ENCODE measurements at places on chromosomes 11 and 22. TPM values are rescaled to one million over a fixed set of nuclear protein-coding genes. Genes with fewer than 3 reads are reported as not detected.
A peak's percentile ranks its signal among the peaks of the same experiment; 100 is the strongest.

GRCh38 chr11:26862801-26863200, 131.1 kb upstream of the FIBIN start:
- H3K27ac ChIP-seq, result no peak overlapping the region
- no peaks in the 10 kb centered on the region for H3K4me1 ChIP-seq
- no peaks in the 10 kb centered on the region for H3K36me3 ChIP-seq
- no peak overlapping the region for H3K4me3 ChIP-seq
- DNase-seq, result no peak

DNA sequence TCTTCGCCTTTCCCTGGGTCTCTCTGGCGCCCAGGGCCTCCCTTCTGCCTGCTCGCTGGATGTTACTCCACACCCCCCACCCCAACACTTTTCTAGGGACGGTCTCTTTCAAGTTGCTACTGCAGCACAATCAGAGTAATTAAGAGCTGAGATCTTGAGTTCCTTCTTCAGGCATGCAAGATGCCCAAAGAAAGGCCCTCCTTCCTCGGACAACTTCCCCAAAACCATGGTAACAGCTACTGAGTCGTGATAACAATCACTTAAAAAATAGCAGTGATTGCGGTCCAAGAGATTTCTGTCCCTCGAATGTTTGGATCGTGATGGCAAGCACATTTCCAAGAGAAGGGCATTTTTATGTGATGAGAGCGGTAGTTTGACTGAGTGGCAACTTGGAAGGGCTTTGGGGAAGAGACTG, 638 bp upstream of the TENM4 start:
- no peaks in the 10 kb centered on the region for H3K27me3 ChIP-seq
- H3K4me3 ChIP-seq, result no peak overlapping the region
- DNase-seq, result no peak
- H3K4me1 ChIP-seq, result no peaks in the 10 kb centered on the region

DNA sequence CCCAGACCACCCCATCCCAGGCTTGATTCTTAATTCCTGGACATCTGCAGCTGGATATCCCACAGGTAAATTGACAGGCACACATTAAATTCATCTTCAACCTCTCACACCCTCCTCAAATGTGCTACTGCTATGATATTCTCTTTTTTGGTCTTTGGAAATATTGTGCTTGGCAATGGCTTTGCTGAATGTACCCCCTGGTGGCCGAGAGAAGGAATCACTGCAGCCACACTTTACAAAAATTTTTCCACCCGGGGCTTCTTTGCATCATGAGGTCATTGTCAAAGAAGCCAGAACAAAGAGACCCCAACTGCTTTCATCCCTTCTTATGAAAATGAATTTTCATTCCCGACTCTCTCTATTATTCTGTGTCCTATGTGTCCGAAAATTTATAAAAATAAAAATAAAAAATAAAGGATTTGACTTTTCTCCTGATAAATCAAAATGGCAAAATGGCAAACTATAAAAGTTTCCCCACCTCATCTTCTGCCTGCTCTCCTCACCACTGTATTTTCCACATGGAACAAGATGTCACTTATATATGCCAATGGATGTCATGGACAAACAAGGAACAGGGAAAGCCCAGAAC, 15.0 kb upstream of the CYB5R2 start:
- no peaks in the 10 kb centered on the region for H3K36me3 ChIP-seq
- H3K4me1 ChIP-seq, result no peaks in the 10 kb centered on the region
- H3K27ac ChIP-seq, result no peak overlapping the region
- H3K27me3 ChIP-seq, result no peaks in the 10 kb centered on the region
- H3K4me3 ChIP-seq, result no peak overlapping the region

DNA sequence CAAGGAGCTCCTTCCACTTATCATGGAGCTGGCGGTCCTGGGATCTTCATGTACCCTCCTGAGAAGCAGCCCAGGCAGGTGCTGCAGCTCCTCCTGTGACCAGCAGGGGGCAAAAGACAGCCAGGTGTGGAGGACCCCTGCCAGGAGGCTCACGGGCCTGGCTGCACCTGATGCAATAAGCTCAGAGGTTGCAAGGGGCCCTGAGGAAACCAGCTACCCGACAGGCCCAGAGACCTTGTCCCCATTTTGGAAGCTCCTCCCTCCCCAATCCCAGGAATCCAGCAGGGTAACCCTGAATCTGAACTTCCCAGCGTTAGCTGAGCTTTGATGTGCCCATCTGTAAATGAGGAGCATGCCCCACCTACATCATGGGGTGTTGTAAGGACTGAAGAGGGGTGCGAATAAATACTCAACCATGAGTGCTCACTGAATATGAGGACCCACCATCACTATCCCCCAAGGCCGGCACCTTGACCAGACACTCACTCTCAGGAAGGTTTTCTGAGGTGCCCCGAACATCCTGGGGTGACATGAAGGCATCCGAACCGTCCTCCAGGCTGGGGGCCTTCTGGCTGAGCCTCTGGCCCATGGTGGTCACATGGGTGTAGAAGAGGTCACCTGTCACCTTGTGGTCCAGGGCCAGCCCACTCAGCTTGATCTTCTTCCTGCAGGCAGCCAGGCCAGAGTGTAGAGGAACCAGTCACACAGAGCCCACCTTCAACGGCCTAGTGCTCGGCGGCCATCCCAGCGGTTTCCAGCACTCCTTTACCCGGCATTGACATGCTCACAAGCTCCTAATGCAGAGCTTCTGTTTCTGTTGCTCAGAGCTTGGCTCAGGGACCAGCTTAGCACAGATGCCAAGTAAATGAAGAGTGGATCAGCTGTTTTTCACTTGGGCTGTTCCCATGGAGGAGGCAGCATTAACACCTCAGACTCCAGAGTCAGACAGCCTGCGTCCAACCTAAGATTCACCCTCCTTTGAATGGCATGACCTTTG, 21.7 kb downstream of the SLC43A1 start:
- no peaks in the 10 kb centered on the region for H3K27me3 ChIP-seq
- H3K36me3 ChIP-seq, result peaks cover 39% of the 10 kb centered on the region
- peak; percentile 76 for DNase-seq
- peak overlapping the region; percentile 52 for H3K27ac ChIP-seq

DNA sequence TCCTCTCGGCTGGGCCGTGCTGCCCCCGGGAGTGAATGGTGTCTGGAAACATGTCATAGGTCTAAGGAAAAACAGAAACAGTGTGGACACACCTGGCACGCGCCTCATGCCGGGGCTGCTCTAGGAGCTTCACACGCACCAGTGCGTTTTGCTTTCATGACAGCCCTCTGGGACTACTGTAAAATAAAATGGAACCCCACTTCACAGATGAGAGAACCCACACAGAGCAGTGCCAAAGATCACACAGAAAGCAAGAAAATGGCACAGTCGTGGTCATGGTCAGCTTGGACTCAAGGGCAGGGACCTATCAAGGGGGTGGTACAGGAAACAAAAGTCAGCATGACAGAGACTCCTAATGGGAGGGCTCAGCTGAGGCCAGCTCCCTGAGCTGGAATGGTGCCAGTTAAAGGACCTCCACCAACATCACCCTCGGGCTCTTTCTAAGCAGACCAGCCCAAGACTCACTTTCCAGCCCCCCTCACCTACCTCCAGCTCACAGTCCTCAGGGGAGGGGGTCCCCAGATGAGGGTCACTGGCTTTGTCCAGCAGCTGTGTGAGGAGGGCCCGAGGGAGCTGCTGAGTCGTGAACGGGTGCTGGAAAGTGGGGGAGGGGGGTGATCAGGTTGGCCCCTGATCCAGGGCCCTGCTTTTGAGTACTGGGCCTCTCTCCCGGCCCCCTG, 3.3 kb downstream of the MAP4K2 start:
- peak; percentile 11 for DNase-seq
- peaks cover 12% of the 10 kb centered on the region for H3K4me1 ChIP-seq
- H3K27me3 ChIP-seq, result no peaks in the 10 kb centered on the region
- H3K27ac ChIP-seq, result no peak overlapping the region
- no peaks in the 10 kb centered on the region for H3K36me3 ChIP-seq

GRCh38 chr22:20128902-20129746, 2.5 kb upstream of the ZDHHC8 start:
- H3K27me3 ChIP-seq, result no peaks in the 10 kb centered on the region
- no peak for DNase-seq
- H3K4me3 ChIP-seq, result no peak overlapping the region
- H3K27ac ChIP-seq, result no peak overlapping the region
- H3K36me3 ChIP-seq, result no peaks in the 10 kb centered on the region
- H3K4me1 ChIP-seq, result peaks cover 6% of the 10 kb centered on the region

DNA sequence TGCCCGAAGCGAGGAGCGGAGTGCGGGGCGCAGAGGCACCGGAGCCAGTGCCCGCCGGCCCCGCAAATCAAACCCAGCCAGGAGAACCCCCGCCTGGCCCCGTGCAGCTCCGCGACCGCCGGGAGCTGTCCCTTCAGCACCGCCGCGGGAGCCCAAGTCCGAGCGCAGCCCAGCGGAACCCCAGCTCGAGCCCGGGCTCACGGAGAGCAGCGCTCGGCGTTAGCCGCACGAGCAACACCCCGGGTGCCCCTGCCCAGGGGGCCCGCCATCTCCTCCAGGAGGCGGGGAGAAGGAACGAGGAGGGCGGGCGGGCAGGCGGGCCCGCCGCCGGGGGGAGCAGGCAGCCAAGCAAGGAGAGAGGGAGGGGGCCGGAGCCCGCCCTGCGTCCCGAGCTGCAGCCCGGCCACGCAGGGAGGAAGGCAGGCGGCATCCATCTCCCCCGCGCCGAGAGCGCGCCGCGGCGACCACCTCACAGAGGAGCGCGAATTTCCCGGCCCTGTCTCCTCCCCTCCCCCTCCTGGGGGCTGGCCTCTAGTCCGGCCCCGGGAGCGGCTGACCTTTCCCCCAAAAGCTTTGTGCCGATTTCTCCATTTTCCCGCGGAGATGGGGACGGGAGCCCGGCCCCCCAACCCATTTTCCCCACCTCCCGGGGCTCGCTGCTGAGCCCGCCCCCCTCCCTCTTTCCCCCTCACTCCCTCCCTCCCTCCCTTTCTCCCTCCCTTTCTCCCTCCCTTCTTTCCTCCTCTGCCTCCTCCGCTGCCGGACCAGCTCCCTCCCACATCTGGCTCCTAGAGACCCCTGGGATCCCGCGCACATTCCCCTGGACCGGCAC, 621 bp downstream of the KCNC1 start:
- H3K4me3 ChIP-seq, result peak overlapping the region; percentile 50
- peak; percentile 92 for DNase-seq
- H3K4me1 ChIP-seq, result no peaks in the 10 kb centered on the region
- H3K36me3 ChIP-seq, result no peaks in the 10 kb centered on the region
- no peak overlapping the region for H3K27ac ChIP-seq
- peaks cover 7% of the 10 kb centered on the region for H3K27me3 ChIP-seq

DNA sequence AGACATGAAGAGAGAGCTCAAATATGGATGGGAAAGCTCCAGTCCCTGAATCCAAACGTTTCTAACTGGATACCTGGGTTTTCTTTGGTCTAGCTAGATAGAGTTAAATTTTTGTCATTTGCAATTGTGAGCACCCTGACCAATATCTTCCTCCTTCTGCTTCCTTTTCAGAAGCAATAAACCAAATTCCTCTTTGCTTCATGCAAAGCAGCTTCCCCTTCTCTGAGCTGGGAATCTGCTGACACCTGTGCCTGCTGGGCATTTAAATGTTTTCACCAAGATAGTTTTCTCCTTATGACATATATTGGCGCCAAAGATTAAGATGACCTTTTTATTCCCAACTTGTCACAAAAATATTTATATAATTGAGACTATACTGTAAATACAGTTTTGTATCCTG, 27.9 kb upstream of the PAK1 start:
- no peaks in the 10 kb centered on the region for H3K27me3 ChIP-seq
- H3K4me1 ChIP-seq, result no peaks in the 10 kb centered on the region
- no peak for DNase-seq
- no peaks in the 10 kb centered on the region for H3K36me3 ChIP-seq
- no peak overlapping the region for H3K4me3 ChIP-seq

GRCh38 chr11:107118025-107118720, 99.9 kb upstream of the GUCY1A2 start:
- DNase-seq, result no peak
- no peak overlapping the region for H3K4me3 ChIP-seq
- no peak overlapping the region for H3K27ac ChIP-seq
- H3K4me1 ChIP-seq, result no peaks in the 10 kb centered on the region

DNA sequence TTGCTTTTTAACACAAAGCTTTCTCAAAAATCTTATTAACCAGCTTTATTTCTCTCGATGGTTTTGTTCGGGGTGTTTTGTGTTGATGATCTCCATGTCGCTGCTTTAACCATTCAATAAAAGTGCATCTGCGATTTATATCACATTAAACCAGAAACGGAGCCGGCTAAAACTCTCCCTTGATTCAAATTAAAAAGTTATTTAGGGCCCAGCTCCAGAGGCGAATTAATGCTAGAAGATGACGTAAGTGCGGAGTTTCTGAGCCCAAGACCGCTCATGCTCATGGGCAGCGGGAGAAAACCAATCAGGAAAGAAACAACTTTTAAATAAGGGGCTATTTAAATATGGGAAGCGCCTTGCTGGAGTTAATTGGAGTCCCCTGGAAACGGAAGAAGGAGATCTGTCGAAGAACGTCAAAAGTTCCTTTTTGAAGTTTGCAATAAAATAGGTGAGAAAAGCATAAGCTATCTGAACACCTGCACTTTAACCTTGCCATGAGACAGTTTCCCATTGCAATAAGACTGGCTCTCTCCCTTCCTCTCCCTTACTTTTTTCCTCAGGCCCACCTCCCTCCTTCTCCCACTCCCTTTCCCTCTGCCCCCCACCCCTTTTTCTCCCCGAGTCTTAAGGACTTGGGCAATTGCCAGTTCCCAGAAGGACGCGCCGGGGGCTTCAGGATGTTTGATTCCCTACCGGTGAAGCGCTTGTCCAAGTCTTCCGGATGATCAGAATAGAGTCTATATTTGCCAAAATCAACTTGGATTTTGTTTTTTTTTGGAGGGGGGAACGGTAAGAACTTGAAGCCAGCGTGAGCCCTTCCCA, 1.9 kb upstream of the DBX1 start:
- DNase-seq, result no peak
- H3K27ac ChIP-seq, result no peak overlapping the region
- H3K4me3 ChIP-seq, result no peak overlapping the region
- H3K36me3 ChIP-seq, result no peaks in the 10 kb centered on the region

GRCh38 chr11:114102993-114103896, 43.7 kb downstream of the ZBTB16 start:
- H3K27ac ChIP-seq, result no peak overlapping the region
- no peak for DNase-seq
- H3K27me3 ChIP-seq, result no peaks in the 10 kb centered on the region
- no peaks in the 10 kb centered on the region for H3K36me3 ChIP-seq

DNA sequence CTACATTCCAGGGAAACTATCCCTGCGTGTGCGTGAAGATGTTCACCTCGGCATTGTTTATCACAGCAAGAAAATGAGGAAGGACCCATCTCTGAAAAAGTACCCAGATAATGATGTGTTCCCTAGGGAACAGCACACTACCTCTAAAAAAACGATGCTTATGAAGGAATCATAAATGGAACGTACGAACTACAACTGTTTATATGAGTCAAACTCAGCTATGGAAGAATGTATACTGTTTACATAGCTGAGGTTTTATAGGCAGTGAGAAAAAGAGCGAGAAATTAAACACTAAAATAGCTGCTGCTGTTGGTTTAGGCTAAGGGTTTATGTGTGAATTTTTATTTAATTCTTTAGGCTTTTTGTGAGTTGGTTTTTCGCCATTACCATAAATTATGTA, 48.9 kb downstream of the APOL1 start:
- no peaks in the 10 kb centered on the region for H3K4me1 ChIP-seq
- H3K4me3 ChIP-seq, result no peak overlapping the region
- no peaks in the 10 kb centered on the region for H3K27me3 ChIP-seq
- H3K27ac ChIP-seq, result no peak overlapping the region
- no peak for DNase-seq

OR51E1 gene
- 0.12 TPM for total RNA-seq

PHRF1 gene
- total RNA-seq, result 17.2 TPM

CDK2AP2 gene
- 28.9 TPM for total RNA-seq

FERMT3 gene
- 11.7 TPM for total RNA-seq

OR10D3 gene
- not detected for total RNA-seq

GRAMD1B gene
- 3.3 TPM for total RNA-seq

NADSYN1 gene
- total RNA-seq, result 30.5 TPM

PRG3 gene
- total RNA-seq, result not detected

TRIM51 gene
- total RNA-seq, result not detected
